ENCODE measurements at places on chromosomes 2 and 18. TPM values are rescaled to one million over a fixed set of nuclear protein-coding genes. Genes with fewer than 3 reads are reported as not detected.

- DNase-seq = peak; percentile 74
Measured at GRCh38 chr2:64865073-64865830, 123.9 kb upstream of the SLC1A4 start.

- no peak for DNase-seq
Measured at GRCh38 chr2:75513616-75514170, 47.0 kb downstream of the EVA1A start.

GRCh38 chr18:57965246-57965645, 78.8 kb upstream of the NEDD4L start:
- no peak for DNase-seq

DNA sequence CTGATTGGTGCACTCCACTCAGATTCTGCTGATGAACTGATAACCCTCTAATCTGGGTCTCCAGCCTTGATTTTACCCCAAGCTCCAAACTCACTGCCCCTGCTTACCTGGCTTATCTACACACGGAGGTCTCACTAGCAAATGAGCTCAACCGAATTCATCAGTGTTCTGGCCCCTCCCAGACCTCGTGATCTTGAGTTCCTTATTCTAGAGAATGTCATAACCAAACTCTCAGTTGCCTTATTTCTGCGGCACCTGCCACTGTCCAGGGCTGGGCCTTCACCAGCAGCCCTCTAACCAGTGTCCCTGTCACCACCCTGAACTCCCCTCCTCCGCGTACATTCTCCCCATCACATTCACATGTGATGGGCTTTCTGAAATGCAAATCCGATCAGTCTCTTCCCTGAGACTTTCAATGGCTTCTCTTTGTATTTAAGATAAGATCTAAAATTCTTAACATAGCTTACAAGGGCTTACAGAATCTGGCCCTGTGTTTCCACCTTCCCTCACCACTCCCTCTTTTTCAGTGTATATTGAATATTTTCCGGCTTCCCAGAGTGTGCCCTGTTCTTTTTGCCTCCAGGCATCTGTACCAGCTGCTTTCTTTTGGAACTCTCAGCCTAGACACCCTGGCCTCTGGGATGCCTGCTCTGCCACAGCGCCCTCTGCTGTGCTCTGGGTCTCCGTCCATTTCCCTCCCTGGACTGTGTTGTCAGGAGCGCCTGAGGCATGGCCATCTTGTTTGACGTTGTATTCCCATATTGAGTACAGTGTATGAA, 31.1 kb downstream of the NAB1 start:
- peak; percentile 43 for DNase-seq

GRCh38 chr2:146806364-146807005, 1038.3 kb upstream of the ACVR2A start:
- no peak for DNase-seq

- DNase-seq = no peak
Measured at GRCh38 chr2:71562518-71562917, 109.2 kb downstream of the DYSF start.

DNA sequence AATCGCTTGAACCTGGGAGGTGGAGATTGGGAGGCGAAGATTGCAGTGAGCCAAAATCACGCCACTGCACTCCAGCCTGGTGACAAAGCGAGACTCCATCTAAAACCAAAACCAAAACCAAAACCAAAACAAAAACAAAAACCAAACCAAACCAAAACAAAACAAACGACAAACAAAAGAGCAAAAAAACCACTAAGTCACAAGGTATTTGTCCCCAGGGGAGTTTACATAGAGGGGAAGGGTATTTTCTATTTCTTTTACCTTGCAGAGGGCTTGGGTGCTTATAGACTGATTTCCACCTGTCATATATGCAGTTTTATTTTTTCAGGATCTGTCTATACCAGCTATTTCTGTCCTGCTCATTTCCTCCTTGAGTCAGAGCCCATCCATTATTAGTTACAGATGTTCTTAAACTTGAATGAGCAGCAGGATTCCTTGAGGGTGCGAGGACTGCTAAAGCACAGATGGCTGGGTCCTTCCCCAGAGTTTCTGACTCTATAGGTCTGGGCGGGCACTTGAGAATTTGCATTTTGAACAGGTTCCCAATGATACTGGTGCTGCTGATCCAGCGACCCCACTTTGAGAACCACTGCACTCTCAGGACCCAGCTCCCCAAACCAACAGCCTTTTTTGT, 102.2 kb upstream of the UXS1 start:
- no peak for DNase-seq

DNA sequence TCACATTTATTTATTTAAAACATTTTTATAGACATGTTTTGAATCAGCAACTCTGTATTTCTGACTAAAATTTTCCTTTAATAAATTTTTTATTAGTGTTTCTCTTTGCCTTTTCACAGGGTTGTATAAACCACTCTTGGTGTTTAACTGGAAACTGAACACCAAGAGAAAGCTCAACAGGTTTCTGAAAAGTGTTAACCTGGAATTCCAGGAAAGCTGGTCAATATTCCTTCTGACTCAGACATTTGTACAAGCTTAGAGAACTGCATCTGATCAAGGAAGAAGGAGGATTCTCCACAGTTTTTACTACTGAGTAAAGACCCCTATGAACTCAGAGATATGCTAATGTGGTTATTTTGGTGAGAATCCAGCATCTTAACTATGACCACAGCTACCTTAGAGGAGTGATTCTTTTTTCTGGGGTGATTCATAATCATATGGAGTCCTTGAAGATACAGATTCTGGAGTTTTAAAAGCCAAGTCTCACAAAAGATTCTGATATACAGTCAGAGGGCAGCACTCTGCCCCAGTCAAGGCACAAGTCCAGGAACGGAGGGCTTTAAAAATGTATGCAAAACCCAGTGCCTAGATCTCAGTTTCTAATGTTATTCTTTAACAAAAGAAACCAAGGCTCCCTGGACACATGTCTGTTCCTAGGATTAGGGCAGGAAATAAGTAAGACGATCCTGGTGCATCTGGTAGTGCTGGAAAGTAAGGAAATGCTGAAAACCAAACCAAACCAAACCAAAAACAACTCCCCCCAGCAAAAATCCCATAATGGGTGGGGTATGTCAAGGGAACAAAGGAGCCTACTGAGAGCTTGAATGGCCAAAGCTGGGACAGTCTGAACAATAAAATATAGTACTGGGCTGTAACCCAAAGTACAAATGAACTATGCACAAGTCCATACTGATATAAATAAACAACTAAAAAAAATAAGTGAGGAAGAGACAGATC, 85.1 kb upstream of the FZD5 start:
- DNase-seq = no peak

GRCh38 chr2:137977790-137978189, 13.5 kb downstream of the HNMT start:
- DNase-seq = no peak

DNA sequence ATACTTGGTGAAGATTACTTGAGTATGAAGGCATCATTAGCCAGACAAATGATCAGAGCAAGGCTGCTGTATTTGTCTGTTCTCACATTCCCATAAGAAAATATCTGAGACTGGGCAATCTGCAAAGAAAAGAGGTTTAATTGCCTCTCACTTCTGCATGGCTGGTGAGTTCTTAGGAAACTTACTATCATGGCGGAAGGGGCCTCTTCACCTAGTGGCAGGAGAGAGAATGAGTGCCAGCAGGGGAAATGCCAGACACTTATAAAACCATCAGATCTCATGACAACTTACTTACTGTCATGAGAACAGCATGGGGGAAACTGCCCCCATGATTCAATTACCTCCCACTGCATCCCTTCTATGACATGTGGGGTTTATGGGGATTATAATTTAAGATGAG, 452.3 kb downstream of the GALR1 start:
- DNase-seq = no peak

DNA sequence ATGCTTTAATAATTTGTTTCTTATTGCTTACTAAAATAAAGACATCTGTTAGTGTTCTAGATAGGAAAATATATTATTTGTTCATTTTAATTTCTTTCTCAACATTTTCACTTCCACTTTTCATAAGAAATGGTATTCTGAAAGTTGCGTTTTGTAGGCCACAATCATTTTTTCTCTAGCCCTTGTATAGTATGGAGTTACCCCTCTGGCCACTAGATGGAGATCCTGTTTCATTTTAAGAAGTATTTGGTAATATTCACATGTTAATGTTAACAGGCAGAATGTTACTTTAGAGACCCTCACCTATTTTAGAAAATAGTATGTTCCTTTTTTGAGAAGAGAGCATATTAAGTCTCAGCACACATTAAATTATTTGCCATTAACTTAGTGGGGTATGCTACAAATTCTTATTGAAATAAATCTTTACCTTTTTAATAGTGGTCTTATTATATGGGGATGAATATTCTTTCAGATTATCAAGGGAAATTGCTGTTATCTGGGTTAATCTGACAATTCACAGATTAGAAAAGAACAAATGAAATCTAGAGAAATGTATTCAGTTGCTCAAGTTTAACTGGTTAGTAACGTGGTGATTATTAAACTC, 73.9 kb upstream of the TTC27 start:
- DNase-seq = peak; percentile 11

FBLN7 gene
- 2.2 TPM for total RNA-seq

DNA sequence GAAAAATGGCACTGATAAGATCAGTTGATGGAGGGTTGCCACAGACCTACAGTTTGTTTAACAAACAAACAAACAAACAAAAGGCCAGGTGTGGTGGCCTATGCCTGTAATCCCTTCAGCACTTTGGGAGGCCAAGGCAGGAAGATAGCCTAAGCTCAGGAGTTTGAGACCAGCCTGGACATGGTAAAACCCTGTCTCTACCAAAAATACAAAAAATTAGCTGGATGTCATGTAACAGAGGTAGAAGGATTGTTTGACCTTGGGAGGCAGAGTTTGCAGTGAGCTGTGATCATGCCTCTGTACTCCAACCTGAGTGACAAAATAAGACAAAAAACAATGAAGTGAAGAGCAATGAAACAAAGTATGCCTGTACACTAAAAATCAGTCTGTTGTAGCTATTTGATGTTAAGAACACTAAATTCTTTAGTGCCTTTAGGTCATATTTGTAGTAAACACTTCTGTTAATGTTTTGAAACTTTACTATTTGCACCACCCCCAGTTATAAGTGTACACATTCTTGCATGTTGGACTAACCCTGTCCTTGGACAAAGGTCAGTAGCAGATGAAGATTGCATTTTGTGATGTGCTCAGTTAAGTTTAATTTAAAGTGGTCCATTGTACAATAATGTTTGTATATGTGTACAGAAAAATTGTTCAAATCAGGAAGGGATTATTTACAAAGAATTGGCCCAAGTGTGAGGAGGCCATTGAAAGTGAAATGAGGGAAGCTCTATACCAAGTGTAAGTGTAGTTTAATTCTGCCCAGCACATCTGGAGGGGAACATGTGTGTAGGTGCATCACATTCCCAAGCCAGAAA, 73.9 kb downstream of the KYNU start:
- DNase-seq = no peak

DNA sequence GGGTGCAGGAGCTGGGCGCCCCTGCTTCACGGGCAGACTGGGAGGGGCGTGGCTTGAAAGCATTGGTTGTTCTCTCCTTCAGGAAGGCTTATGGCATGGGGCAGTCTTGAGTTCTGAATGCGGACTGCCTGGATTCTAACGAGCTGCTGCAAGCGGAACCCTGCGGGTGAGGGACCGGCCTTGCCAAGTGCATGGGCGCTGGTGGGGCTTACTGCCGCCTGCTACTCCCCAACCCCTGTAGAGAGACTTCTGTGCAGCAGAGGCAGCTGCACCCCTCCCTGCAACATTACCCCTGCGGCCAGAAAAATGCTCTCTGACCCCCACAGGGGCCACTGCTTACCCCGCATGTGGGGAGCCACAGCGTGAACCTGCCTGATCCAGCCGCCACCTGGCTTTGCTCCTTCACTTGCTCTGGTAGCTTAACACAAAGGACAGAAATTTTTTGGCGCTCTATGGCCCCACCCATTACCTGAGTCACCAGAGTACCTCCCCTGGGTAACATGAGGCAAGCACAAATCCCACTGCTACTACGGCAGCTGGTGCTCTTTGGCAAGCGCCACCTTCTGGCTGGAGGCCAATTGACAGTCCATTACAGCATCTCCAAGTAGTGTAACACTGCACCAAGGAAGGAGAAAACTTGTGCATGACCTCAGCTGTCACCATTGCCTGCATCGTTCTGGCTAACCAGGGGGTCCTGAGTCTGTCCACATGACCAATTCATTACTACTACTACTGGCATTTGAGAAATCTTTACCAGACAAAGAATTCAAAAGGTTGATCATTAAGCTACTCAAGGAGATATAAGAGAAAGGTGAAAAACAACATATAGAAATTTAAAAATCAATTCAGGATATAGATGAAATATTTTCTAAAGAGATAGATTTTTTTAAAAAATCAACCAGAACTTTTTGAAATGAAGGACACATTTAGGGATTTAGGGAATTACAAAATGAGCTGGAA, 35.4 kb downstream of the MYL12B start:
- peak; percentile 87 for DNase-seq

- no peak for DNase-seq
Measured at GRCh38 chr2:6755456-6755855, 110.3 kb downstream of the CMPK2 start.

- DNase-seq = no peak
Measured at GRCh38 chr2:151720521-151720920, 13.8 kb downstream of the NEB start.

TMEM247 gene
- not detected for total RNA-seq

GRCh38 chr18:76447258-76447890, 47.7 kb downstream of the ZNF516 start:
- DNase-seq = no peak

CPLX4 gene
- total RNA-seq = not detected

RNU2-63P gene
- 35.8 TPM for total RNA-seq

RAX gene
- total RNA-seq = not detected

- no peak for DNase-seq
Measured at GRCh38 chr18:3623769-3624545, 174.0 kb downstream of the TGIF1 start.

DNA sequence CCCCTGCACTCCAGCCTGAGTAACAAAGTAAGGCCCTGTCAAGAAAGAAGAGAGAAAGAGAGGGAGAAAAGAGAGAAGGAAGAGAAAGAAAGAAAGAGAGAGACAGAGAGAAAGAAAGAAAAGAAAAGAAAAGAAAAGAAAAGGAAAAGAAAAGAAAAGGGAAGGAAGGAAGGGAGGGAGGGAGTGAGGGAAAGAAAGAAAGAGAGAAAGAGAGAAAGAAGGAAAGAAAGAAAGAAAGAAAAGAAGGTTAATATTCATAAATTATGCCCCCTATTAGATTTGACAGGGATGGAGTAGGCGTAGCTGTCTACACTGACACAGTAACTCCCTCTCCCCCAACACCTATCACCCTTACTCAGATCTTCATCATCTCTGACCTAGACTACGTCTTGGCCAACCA, 202.3 kb downstream of the SP3 start:
- DNase-seq = no peak

GRCh38 chr2:37457401-37457901, 113.0 kb downstream of the QPCT start:
- no peak for DNase-seq

Data from CD8-positive, alpha-beta memory T cell (primary cell).